ENCODE measurements at places on chromosomes 1 and 21.

GRCh38 chr1:184080309-184080708 is 28.8 kb downstream of the TSEN15 start:
- DNase-seq = no peak

DNA sequence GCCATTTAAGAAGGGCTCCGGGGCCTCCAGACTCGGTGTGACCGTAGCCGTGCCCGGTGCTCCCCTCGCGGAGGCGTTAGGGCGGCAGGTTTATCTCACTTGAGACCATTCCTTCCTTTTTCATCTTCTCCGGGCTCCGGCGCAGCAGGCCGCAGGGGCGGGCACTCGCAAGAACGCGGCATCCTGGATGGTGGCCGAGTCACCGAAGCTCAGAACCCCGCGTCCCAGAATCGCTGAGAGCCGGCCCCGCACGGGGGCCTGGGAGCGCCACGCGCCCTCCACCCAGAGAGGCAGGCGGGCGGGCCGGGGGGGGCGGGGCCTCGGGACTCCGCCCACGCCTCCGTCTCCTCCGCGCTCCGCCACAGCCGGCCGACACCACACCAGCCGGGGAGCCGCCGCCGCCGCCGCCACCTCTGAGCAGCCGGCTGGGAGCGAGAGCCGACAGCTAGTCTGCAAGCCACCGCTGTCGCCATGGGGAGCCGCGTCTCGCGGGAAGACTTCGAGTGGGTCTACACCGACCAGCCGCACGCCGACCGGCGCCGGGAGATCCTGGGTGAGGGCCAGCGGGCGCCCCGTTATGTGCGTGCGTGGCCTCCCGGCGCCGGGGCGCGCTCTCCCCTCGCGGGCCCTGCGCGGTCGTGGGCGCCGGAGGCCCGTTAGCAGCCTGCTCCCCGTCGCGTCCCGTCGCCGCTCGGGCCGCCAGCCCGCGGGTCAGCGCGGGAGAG is at the start of gene DEGS1:
Gene DEGS1, plus strand, starts transcription at position 375 of the 725 bp plus-strand sequence. Its CDS starts 97 bp downstream, at position 472.
- DNase-seq = peak; percentile 87

GRCh38 chr1:219564109-219564508 is 48.8 kb downstream of the ZC3H11B start:
- DNase-seq = no peak

DNA sequence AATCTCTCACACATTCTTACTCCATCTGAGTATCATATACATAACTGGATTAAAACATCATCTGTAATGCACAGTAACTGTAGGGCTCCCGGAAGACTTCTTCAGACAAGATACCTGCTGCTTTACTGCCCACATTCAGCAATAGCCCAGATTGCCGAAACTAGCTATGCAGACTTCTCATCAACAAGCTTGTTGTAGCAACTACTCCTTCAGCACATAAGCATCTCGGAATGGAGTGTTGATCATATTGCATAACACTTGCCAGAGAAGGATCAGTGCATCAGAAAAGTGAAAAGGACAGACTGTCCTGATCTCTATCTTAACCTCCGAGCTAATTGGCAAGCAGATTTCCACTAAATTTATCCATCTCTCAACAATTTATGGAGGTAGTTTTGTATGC is 354.6 kb upstream of the C1orf87 start:
- peak; percentile 14 for DNase-seq

GRCh38 chr1:60153961-60154360 is 80.4 kb upstream of the C1orf87 start:
- DNase-seq = no peak

DNA sequence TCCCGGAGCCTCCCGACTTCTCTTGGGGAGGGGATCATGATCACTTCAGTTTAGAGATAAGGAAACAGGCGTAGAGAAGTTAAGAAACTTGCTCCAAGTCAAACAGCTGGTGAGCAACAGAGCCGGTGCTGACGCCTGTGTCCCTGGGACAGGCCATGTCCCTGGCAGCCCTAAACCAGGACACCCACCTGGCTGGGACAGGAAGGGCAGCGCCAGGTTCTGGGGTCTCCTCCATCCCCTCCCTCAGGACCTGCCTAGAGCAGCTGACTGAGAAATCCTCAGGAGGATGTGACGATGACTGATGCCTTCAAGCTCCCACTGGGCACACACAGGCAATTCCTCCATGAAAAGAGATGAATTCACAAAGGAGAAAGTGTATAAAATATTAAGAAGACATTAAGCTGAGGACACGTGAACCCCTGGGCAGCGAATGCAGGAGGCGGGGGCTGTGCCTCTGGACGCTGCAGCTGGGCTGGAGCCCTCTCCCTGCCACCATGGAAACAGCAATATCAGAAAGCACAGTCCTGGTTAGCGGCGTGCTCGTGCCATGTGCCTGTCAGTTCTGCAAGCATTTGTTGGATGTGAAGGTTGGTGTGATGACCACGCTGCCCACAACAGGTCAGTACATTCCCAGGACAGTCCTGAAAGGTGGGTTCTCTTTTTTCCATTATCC is 40.1 kb upstream of the C1orf174 start:
- no peak for DNase-seq

GRCh38 chr1:31760471-31761470 is 3.4 kb downstream of the ADGRB2 start:
- no peak for DNase-seq

DNA sequence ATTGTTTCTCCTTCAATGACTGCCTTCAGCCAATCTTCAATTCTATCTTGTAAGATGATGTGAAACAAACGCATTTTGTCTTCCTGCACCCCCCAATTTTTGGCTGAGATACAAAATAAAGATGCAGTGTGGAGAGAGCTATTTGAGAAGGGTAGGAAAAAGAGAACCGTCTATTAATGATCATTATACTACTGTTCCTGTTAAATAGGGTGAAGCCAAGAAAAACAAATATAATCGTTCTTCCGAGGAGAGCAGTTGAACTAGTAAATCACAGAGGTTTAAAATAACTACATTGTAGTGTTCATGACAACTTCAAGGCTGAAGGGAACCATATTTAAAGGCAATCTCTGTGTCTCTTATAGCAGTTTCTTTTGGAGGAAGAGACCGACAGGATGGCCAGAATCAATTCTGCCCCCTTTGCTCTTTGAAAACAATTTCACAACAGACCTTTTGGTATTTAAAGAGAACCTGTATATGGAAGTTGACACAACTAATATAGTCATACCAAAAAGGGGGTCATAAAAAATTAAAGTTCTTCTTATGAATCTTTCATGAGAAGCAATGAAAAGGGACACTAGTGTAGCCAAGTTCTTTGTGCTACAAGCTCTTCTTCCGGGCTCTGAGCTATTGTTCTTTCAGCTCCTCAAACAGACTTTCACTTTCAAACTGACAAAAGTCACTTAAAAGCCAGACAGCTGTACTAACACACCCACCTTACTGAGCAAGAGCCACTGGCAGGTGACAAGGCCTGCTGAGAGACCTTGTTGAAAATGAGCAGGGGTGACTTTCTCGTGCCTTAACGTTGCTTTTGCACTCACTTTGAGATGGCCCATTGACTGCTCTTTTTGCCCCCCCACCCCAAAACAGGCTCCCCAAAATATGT is 30.9 kb downstream of the PROX1 start:
- no peak for DNase-seq

DNA sequence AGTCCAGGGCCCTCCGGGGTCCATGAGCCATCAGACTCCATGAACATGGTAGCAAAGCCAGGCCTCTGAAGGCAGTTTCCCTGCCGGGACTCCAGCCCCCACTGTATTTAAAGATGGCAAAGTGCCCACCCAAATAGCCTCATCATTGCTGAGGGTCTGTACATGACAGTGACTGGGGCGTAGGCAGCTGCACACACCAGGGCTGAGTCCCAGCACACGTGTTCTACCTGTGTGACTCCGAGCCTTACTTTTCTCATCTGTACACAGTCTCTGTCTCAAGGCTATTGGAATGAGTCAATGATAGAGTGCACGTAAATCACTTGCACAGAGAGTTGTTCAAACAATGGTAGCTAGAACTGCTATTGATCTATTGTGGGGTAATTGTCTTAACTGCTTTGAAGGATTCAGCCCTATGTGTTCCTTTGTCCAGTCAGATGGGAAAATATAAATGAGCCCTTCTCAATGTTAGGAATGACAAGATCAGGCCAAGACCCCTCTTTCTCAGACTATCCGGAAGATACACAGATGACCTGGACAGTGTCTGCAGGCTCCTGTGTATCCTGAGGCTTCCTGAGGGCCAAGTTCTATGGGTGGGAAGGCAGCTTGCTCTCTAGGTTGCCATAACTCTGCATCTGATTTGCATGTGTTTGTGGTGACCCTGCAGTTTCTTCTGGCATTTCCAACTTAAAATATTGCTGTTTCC is 48.9 kb downstream of the RASSF5 start:
- DNase-seq = no peak

- DNase-seq = peak; percentile 28
Observed at GRCh38 chr1:103106426-103107341, 1.6 kb downstream of the COL11A1 start.

DNA sequence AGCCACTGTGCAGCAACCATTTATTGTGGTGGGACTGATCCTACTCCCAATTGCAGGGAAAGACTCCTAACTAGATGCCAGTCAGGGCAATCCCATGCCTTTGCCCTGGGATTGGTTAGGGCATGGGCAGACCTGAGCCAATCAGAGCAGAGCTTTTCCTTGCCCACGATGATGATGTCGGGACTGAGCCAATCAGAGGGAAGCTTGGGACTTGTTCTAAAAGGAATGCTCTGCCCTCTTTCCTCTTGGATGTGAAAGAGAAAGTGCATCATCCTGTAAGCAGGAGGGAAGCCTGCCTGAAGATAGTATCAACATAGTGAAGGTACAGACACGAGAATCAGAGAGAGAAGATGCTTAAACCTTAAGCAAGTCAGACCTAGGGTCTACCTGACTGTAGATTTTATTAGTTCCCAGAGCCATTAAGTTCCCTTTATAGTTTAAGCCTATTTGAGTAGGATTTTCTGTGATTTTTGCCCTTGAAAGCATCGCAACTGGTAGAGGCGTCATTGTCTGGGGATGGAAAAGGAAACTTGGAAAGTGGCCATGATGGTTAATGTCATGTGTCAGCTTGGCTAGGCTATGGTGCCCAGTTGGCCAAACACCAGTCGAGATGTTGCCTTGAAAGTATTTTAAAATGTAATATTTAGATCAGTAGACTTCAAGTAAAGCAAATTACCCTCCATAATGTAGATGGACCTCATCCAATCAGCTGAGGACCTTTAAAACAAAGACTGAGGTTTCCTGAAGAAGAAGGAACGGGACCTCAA is 19.9 kb downstream of the IRF2BP2 start:
- peak; percentile 63 for DNase-seq

DNA sequence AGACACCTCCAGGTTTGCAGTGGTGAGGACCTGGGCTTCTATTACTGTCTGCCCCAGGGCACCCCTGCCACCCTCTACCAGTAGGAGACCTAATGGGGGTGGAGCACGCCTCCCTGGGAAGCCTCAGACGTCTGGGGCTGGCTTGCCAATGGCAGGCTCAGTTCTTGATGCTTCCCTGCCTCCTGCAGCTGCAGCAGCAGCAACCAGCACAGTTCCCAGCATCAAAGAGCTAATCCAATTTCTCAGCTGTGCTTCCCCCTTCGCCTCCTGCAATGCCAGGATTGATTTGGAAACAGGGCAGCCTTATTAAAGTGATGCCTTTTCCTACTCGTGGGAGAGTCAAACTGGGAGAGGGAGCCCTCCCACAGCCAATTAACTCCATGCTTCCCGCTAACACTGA is 8.2 kb downstream of the SYT2 start:
- no peak for DNase-seq

GRCh38 chr1:77143529-77144121 is 75.6 kb downstream of the PIGK start:
- no peak for DNase-seq

DNA sequence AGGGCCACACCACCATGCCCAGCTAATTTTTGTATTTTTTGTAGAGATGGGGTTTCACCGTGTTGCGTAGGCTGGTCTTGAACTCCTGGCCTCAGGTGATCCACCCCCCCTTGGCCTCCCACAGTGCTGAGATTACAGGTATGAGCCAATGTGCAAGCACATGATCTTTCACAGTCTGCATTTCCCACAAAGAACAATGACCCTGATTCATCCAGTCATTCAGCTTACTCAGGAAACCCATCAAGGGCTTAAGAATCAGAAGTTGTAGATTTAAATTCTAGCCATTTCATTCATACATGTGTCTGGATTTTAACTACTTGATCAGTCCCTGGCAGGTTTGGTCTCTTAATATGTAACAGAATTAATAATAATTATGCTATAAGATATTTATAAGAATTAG is 2065.7 kb downstream of the MRPL39 start:
- DNase-seq = no peak

- DNase-seq = peak; percentile 71
Observed at GRCh38 chr1:203702130-203702577, 62.8 kb upstream of the LAX1 start.

GRCh38 chr1:219160967-219161366 is 12.7 kb upstream of the LYPLAL1 start:
- DNase-seq = no peak

DNA sequence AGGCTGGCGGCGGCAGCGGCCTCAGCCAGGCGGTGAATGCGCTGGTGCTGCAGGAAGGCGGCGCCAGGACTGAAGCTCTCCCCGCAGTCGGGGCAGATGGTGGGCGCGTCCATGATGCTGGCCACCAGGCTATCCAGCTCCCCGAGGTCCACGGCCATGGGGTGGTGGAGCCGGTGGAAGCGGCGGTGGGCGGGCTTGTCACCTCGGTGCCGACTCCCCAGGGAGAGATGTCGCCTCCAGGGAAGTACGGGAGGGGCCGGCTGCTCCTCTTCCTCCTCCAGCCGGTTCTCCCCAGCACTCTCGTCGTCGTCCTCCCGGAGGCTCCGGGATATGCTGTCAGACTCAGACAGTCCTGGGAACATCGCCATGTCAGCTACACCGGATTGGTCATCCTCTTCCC is 24.4 kb downstream of the ZNF697 start:
- no peak for DNase-seq

GRCh38 chr1:94982398-94982797 is 55.5 kb upstream of the CNN3 start:
- no peak for DNase-seq

- no peak for DNase-seq
Observed at GRCh38 chr1:25031601-25031965, 101.5 kb upstream of the RUNX3 start.

DNA sequence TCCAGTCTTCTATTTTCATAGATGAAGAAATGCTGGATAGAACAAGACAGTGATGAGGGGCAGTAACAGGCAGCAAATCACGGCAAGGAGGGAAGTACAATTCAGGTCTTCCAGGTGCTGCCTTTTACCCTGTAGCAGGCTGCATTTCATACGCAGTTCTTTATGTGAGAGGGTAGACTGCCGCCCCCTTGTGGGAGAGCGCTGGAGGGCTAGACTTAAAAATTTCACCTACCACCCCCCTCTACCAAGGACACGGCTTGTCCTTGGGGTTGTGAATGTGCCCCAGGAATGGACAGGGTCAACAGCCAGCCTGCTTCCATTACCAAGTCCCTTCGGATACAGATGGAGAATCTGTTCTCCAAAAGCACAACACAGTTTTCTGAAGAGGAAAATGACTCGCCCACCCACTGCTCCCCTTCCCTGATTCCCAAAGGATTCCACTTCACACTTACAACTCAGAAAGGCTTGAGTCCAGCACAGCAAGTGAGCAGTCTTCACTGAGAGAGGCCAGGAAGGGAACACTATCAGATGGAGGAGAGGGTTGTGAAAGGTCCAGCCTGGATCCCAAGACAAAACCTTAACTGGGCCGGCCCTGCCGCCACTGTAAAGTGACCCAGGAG is 7.4 kb downstream of the WDR77 start:
- DNase-seq = no peak

Measured in T47D (cell line).